ENCODE measurements at places on chromosomes 7 and 10.

- no peak for DNase-seq
Observed at GRCh38 chr7:8481752-8482446, 48.5 kb downstream of the NXPH1 start.

DNA sequence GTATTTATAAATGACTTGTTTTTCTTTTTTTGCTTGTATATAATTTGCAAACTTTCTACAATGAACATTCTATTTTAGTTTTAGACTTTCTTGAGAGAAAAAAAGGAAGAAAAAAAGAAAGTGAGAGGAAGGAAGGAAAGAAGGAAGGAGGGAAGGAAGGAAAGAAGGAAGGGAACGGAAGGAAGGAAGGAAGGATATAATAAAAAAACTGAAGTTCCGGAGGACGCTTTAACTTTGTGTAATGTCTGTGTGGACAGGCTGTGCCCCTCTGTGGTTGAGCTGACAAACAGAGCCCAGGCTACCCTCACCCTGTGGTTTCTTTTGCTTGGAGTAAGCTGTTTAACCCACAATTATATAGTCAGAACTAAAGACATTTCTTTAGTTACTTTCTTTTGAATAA, 108.7 kb downstream of the SEMA3D start:
- DNase-seq = no peak

DNA sequence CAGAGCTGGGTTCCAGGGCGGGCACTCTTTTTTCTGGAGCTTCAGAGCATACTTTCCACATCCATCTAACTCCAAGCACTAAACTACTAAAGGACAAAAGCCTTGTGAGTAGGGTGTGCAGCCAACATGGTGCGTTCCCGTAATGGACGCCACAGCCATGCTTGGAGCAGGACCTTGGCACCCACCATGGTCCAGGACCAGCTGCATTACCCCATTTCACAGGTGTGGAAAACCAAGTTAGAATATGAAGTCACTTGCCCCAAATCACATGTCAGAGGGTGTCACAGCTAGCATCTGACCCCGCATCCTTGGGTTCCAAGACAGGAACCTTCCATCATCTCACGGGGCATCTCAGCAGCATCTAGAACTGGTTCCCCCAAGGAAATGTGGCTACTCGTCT, 112.4 kb downstream of the SMURF1 start:
- DNase-seq = no peak

- no peak for DNase-seq
Observed at GRCh38 chr7:34487391-34488115, 170.5 kb upstream of the NPSR1 start.

DNA sequence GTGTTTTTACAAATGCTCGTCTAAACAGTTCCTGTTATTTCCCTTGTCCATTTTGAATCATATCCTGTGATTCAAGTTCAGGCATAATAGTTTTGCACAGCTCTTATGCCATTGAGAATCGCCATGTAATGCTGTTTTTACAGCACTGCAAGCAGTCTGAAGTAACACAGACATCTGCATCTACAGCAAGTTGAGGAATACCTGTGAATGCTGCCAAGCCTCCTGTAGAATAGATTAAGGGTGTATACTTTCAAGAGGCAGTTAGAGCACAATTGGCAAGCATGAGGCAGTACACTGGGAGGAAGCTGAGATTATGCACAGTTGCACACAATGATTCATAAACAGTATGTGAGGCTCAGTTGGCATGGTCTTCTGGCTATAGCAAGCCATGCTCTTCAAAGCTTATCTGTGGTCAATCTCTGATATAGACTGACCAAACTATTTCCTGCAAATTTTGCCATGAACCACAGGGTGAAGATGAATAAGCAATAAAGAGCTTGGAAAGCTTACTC, 121.9 kb upstream of the AKR1E2 start:
- no peak for DNase-seq

- no peak for DNase-seq
Observed at GRCh38 chr10:69865450-69865849, 63.7 kb downstream of the COL13A1 start.

DNA sequence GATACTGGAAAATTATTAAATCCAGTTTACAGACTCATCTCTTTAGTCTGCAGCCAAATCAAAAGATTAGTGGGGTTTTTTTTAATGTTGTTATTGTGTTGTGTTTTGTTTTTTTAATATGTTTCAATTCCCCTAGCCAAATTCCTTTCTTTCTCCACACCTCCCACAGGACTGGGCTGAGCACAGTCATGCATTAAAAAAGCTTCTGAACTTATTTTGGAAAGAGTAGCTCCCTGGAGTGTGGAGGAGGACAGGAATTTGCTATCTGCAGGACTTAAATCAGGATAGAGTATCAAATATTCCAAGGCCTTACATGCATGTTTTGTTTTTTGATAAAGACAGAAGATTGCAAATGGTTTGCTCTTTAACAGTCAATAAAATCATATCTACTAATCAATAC, 90.7 kb downstream of the GNAI1 start:
- DNase-seq = no peak

GRCh38 chr10:35564341-35564968, 40.7 kb upstream of the GJD4 start:
- DNase-seq = no peak

- DNase-seq = no peak
Observed at GRCh38 chr10:24718031-24718855, 5.4 kb downstream of the ARHGAP21 start.

DNA sequence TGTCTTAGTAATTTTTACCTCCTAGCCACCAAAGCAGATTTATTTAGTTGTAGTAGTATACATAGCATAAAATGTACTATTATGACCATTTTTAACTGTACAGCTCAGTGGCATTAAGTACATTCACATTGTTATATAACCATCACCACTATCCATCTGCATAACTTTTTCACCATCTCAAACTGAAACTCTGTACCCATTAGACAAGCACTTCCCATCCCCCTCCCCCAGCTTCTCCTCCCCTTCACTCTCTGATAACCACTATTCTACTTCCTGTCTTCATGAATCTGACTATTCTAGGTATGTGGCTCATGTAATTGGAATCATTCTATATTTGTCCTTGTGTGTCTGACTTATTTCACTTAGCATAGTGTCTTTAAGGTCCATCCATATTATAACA, 71.9 kb downstream of the MRPL32 start:
- no peak for DNase-seq

GRCh38 chr10:67803588-67804394, 34.2 kb downstream of the DNAJC12 start:
- DNase-seq = no peak

GRCh38 chr7:78327718-78328117, 529.1 kb downstream of the PHTF2 start:
- DNase-seq = no peak

DNA sequence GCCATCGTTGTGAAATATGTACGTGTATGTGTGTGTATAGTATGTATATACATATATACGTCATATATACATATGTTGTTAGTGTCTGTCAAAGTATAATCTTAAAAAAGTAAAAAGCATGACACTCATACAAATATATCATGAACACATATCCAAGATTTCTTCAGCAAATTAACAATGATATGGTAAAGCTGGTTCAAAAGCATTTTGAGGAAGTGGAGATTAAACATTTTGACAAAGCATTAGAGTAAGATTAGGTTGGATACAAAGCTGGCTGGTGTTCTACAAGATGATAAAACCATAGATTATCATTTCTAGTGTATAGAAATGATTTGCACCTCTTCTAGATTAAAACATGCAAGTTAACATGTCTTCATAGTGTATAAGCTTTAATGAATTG, 771 bp upstream of the NUDCD3 start:
- DNase-seq = no peak

- DNase-seq = no peak
Observed at GRCh38 chr7:30412782-30413504, 65.6 kb downstream of the NOD1 start.

Data from neural crest cell (in vitro differentiated cells).